ENCODE measurements at places on chromosomes 7 and 10. TPM values are rescaled to one million over a fixed set of nuclear protein-coding genes. Genes with fewer than 3 reads are reported as not detected.
A peak's percentile ranks its signal among the peaks of the same experiment; 100 is the strongest.

The PRRT4 gene
- 7.6 TPM for total RNA-seq

The OR2A42 gene
- total RNA-seq = not detected

The SVOPL gene
- total RNA-seq = 0.72 TPM

The ZCWPW1 gene
- 2.1 TPM for total RNA-seq

The ARPC1B gene
- total RNA-seq = 52.4 TPM

The HOXA10 gene
- total RNA-seq = not detected

The EN2 gene
- total RNA-seq = not detected

The DTX2 gene
- total RNA-seq = 13.5 TPM

The KIAA1549 gene
- total RNA-seq = 5.8 TPM

The PDK4 gene
- total RNA-seq = 48.6 TPM

The FKBP9 gene
- total RNA-seq = 198 TPM

The HOXA4 gene
- total RNA-seq = not detected

The PLXDC2 gene
- total RNA-seq = 54.1 TPM

The CYP3A4 gene
- total RNA-seq = not detected

The GIMAP5 gene
- 23.8 TPM for total RNA-seq

The FAM237B gene
- total RNA-seq = not detected

The NEUROG3 gene
- not detected for total RNA-seq

- peak; percentile 65 for DNase-seq
These were observed 462.5 kb downstream of the PLXNA4 start for GRCh38 chr7:132113536-132114371.

GRCh38 chr10:5071411-5072198 lies 22.6 kb upstream of the AKR1C3 start:
- DNase-seq = peak; percentile 76

GRCh38 chr7:18889436-18889835 lies 228.0 kb downstream of the TWIST1 start:
- no peak for DNase-seq

DNA sequence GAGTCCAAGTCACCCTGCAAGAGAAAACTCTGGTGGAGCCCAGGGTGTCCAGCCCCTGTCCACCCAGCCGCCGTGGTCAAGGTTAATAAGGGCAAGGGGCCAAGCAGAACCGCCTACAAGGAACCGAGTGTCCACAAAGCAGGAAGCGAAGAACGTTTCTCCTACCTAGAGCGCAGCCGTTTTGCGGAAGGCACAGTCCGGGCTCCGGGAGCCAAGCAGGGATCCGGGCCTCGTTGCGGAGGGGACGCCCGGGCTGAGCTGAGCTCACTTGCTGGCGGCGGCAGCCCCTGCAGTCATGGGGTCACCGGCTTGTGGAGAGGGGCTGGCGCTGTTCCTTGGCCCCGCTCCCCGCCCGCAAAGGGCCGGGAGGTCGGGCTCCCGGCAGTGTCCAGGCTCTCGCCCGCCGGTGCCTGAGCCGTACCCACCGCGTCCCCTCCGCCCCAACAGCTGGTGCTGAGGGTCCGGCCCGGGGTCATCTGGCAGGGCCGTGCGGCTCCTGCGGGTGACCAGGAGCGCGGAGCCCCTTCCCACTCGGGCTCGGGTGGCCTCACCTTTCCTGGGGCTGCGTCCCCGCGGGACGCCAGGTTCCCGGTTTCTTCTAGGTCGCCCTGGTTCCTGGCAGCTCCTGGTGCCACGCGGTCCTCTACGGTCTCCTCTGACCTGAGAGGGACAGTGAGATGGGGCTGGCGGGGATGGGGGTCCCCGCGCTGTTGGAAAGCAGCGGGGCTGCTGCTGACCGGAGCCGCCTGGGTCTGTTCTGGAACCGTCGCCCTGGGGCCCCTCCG lies 14.0 kb upstream of the ZNF273 start:
- DNase-seq = peak; percentile 27

- DNase-seq = no peak
These were observed 120.1 kb upstream of the TEX47 start for GRCh38 chr7:88915615-88916014.

DNA sequence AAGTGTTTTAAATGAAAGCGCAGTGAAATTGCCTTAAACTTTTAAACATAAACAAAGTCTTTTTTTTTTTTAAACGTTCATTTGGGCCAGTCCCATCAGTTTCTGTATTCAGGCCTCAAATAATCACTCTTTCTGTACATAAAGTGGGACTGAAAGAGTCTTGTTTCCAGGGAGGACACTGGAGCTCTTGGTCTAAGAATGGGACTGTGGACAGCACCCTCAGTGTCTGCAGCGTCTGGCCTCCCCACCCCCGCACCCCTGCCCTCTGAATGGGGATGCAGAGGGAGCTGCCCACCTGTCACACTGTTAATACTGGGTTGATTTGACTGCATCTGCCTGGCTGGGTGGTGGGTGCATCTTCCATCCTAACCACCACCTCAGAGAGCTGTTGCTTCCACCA lies 5.2 kb downstream of the ZNF365 start:
- no peak for DNase-seq

DNA sequence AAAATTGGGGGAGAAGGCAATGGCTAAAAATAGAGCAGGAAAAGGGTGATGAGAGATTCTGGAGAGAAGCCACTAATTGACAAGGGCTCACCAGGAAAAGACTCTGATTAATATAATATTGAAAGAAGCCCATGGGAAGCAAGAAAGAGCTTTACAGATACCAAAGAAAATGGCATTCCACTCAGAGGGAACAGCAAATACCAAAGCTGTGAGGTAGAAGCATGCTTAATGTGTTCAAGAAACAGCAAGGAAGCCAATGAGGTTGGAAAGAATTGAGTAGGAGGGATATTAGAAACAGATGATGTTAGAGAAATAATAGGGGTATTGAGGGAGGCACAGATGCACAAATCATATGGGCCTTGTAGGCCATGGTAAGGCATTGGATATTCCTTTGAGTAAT lies 130.1 kb downstream of the MYO3A start:
- no peak for DNase-seq

GRCh38 chr10:125756196-125756595 lies 19.4 kb downstream of the MMP21 start:
- DNase-seq = no peak

DNA sequence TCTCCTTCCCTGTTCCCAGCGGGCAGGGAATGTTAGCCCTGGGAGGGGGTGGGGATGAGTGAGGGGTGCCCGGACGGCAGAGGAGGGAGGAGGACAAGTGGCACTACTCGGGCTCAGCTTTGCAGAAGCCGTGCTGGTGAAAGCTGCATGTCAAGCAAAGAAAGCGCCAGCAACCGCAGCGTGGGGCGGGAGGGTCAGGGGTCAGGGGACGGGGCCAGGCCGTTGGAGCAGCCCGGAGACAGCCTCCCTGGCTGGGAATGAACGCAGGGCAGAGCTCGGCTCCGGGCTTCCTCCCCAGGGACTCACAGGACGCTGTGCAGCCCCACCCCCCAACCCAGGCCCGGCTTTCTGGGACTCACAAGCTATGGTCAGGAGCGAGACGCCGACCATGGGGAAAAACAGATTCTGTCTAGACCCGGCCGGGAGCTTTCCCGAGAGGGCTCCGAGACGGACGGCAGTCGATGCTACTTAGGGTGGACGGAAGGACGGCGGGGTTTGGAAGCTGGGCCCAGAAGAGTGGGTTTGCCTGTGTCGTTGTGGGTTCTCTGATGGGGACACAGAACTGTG lies 113.4 kb downstream of the VIPR2 start:
- no peak for DNase-seq

DNA sequence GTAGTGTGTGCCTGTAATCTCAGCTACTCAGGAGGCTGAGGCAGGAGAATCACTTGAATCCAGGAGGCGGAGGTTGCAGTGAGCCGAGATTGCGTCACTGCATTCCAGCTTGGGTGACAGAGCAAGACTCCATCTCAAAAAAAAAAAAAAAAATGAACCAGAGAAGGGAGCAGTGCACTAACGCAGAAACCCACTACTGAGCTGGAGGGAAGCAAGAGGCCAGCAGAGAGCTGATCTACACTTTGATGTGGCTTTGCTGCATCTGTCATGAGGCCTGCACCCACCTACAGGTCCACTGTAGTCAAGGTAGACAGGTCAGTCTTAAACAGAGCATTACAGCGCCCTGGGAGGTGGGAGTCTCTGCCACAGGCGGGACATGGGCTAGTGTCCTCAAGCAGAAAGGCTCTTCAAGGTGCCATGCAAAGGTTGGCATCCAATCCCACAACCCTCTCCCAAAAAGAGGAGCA lies 30.0 kb downstream of the MAT1A start:
- DNase-seq = no peak

- DNase-seq = peak; percentile 29
These were observed 30.4 kb downstream of the FOXK1 start for GRCh38 chr7:4712281-4713182.

DNA sequence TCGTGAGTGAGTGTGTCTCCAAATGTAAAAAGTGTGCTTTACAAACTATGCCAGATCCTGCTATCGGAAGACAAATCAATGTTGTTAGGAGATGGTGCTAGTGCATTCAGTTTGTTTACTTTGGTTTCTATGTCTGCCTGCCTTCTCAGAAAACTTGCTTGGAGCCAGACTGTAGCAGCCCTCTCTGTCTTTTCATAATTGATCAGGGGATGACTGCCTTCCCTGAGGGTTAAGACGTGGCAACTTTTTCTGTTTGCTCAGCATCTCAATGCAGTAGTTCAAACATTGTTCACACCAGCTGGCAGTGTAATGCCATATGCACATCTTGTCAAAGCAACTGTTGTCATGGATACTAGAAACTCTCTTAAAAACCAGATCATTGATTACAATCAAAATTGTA lies 118.5 kb downstream of the FOXP2 start:
- DNase-seq = peak; percentile 71

- DNase-seq = no peak
These were observed 241.6 kb upstream of the TCERG1L start for GRCh38 chr10:131553121-131553520.

GRCh38 chr7:9507290-9507689 lies 1073.9 kb downstream of the NXPH1 start:
- DNase-seq = peak; percentile 35

GRCh38 chr10:24917493-24917892 lies 34.9 kb downstream of the PRTFDC1 start:
- no peak for DNase-seq

- DNase-seq = no peak
These were observed 7.6 kb upstream of the SLC18A3 start for GRCh38 chr10:49602380-49603023.

DNA sequence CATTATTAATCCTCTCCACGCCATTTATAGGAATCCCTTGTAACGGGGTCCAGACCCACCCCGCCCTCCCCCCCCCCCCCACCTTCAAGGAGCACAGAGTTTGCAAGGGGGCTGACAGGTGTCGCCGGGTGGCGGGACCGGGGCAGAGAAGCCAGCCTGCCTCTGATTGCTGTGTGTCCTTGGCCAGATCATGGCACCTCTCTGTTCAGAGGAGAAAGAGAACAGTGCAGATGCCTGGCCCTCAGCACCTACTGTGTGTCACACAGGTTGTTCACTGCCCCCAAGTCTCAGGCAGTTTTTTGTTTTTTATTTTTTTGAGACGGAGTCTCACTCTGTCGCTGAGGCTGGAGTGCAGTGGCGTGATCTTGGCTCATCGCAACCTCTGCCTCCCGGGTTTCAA lies 5.4 kb upstream of the MICALL2 start:
- no peak for DNase-seq

- no peak for DNase-seq
These were observed 25.5 kb upstream of the RBM33 start for GRCh38 chr7:155618708-155619633.

DNA sequence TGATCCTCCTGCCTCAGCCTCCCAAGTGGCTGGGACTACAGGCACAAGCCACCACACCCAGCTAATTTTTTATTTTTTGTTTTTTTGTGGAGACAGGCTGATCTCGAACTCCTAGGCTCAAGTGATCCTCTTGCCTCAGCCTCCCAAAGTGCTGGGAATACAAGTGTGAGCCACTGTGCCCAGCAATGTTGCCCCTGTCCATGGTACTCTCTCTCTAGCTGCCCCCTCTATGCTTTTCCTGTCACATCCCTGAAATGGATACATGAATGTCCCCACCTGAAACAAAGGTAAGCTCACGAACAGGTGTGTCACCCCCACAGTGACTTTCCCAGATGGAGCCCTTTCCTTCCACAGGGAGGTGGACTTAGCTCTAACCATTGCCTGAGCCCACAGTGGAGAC lies 141.1 kb upstream of the MGMT start:
- DNase-seq = no peak
